NCI-H2227 treated with DMSO at 0.1 percent for 48 hours (cell line): ENCODE measurements at places on chromosomes 16 and 17.

DNA sequence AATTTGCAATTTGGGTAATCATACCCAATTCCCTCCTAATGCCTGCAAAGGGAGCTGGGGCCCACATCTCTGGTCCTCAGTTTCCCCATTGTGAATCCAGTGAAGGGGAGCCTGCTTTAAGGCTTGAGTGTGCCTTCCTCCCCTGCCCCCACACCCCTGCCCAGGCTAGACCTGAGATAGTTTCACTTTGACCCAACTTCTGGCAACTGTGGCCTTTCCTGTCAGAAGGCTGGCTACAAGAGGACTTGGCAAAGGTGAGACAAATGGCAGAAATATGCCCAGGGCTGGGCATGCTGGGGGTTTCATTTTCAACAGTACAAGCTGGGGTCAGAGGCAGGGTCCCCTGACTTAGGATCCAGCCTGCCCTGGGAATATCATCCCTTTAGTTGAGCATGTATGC, 10.0 kb downstream of the SOCS1 start:
- DNase-seq, result no peak

DNA sequence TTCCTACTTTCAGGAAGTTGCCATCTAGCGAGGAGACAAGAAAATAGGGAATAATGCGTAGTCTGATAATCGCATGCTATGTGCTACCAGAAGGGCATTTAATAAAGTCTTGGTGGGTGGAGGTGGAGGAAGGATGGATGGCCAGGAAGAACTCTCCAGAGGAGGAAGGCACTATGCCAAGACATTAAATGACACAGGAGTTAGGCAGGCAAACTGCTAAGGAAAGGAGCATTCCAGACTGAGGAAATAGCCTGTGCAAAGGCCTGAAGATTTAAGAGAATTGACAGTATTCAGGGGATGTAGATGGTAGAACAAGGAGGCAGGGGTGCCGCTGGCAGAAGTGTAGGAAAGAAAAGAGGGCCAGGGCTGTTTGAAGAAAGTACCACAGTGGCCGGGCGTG, 19.3 kb upstream of the ARHGAP44 start:
- no peak for DNase-seq

DNA sequence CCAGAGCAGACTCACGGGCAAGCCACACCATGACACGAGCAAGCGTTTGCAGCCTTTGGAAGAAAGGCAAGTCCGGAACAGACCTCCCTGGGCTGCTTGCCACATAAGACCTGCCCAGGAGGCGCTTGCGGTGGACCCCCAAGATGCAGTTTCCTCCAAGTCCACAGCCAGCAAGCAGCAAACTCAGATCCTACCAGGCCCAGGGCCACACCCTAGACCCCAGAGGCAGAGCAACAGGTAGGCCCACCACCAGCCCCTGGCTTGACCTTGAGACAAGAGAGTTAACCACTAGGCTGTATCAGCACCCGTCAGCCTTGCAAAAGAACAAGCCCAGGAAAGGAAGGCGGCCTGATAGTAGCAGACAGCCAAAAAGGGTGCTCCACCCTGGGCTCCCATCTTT, 2.3 kb downstream of the FAAP100 start:
- no peak for DNase-seq

DNA sequence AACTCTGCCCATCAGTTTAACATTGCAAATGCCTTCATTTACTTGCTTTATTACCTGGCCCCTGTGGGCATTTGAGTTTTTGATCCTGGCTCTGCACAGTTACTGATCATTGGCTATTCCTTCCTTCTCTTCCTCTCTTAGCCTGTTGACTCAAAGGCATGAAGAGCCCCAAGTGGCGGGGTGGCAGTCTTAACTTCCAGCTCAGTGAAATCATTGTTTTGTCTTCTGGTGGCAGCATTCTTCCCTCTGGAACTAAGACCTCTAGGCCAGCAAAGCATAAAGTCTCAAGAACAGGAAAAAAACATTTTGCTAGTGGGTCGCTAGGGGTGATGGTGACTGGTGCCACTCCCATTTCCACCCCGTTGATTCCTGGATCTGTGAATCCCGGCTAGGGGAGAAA, 52.3 kb upstream of the MRTFB start:
- no peak for DNase-seq

DNA sequence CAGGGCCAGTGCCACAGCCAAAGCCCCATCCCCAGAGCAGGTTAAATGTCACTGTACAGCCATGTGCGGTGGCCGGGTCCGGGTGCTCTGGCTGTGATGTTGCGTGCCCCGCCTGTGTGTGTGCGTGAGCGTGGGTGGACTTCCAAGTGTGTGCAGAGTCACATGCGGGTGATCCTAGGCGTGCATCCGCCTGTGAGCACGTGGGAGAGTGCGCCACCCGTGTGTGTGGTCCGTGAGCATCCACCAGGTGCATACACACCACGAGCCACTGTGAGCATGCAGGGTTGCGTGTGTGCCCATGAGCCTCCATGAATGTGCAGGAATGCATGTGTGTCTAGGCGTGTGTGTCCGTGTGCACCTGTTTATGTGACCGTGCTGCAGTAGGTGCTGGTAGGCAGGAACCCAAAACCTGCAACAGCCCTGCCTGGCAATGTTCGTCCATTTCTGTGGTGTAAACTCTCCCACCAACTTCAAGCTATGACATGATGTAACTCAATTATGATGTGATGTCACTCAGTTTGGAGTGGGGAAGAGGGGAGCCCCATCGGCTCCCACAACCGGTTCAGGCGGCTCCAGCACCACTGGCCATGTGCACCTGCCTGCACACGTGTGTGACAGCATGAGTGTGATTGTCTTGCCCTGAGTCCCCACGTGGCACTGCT, 37.6 kb upstream of the ACSF3 start:
- DNase-seq, result no peak

GRCh38 chr17:57402681-57403180, 146.4 kb downstream of the MSI2 start:
- no peak for DNase-seq

- DNase-seq, result no peak
Observed at GRCh38 chr17:21353326-21354010, 22.7 kb upstream of the KCNJ12 start.

- DNase-seq, result no peak
Observed at GRCh38 chr17:46025510-46026165, 26.6 kb downstream of the STH start.

DNA sequence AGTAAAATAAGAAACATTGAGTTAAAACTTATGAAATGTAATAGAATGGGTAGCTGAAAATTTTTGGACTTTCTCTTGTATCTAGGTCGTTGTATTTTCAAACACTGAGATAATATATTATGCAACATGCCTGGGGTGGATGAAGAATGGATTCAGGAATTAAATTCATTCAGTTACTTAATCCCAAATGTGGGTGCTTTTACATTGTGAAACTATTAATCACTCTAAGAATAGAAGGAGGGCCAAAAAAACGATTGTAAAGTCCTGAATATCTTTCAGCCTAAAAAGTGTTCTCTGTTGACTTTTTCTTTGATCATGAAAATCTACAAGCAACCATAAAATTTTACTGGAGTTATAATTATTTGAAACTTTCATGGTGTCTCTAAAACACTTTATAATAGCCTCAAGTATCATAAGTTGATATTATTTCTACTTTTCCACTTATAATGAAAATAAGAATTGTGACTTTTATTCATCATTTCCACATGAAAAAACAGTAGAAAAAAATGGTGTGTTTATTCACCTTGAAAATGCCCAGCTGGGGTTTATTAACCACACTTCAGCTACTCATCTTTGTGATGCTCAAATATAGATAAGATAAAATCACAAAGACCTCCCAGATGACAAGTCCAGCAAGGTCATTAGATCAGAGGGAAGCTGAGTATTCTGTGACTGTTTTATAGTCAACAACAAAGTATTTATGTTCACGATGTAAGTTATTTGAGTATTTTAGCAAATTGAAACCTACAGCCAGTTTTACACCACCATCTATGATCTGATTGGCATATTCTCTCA, 619.9 kb upstream of the SOX9 start:
- no peak for DNase-seq

DNA sequence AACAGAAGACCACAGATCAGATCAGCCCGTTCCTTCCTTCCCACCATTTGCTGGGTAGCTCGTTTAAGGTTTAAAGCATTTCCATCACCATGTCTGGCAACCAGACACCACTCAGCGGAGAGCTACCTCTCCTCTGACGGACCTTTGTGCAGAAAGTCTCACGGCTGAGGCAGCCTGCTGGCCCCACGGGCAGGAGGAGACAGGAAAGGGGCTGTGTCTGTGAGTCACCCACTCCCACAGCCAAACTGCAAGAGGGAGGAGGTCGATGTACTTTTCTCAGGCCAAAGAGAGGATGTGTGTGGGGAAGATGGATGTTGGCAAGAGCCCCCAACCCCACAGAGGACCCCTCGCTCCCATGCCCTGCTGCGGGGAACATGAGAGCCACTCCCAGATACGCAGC, 92.1 kb downstream of the ZNF423 start:
- no peak for DNase-seq

DNA sequence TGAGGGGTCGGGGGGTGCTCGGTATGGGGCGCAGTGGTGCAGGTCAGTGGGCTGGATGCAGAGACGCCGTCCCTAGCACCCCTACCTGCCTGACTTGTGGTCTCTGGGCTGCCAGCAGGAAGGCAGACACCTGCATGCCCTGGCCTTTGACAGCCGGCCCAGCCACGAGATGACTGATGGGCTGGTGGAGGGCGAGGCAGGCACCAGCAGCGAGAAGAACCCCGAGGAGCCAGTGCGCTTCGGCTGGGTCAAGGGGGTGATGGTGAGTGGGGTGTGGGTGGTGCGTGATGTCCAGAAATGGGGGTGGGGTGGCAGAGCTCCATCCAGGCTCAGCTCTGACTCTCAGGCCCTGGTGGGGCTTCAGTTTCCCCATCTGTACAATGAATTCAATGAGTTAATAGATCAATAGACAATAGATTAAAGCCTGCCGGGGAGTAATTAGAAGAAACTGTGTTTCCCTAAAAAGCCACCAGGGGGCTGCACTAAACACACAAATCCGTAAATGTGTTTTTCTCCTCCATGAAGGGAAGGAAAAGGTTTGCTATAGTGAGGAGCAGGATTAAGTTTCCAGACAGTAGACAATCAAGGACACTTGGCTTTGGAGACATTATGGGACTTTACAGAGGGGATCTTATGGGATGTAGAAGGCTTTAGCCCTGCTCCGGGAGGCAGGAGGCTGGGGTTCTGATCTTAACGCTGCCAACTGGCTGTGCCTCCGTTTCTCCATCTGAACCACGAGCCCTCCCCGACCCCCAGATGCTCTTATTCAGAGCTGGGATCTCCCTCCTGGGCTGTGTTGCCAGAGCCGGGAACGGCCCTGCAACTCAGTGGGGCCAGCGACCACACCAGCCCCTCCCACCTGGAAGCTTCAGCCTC, 2.2 kb downstream of the SLC12A3 start:
- peak; percentile 32 for DNase-seq

DNA sequence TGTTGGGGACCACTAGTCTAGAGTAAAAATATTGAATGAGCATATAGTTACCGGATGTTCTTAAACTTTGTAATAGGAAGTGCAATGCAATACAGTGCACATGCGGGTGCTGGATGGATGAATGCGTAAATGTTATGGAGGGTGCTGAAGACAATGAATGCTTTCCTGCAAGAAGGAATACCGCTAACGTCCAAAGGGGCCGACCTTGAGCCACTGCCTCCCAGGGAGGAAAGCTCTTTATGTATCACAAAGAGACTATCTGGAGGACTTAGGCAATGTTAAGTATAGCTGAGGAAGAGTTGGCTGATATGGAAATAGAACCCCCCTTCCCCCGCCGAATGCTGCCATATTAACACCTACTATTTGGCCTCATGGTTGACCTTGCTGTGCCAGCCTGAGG, 27.5 kb upstream of the SHCBP1 start:
- DNase-seq, result no peak

- no peak for DNase-seq
Observed at GRCh38 chr17:69480245-69480644, 65.7 kb downstream of the MAP2K6 start.

DNA sequence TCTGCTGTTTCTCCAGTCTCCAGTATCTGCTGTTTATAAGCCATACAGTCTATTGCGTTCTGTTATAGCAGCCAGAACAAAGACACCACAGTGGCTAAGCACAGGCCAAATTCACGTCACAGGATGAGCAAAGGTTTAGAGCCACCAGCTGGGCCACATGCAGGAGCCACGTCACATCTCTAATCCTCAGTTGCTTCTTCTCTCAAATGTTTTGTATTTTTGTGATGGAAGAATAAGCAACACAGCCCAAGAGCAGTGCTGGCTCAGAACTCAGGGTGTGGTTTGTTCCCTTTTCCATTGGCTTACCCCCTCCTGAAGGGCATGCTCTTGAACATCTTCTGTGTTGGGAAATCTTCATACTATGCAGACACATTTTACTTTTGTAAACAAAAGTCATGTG, 309.4 kb upstream of the CDH5 start:
- no peak for DNase-seq

GRCh38 chr17:13003454-13003851, 14.4 kb downstream of the ELAC2 start:
- DNase-seq, result no peak

GRCh38 chr16:65034915-65035314, 86.9 kb downstream of the CDH11 start:
- no peak for DNase-seq

GRCh38 chr17:6536566-6537065, 19.7 kb downstream of the PITPNM3 start:
- no peak for DNase-seq

DNA sequence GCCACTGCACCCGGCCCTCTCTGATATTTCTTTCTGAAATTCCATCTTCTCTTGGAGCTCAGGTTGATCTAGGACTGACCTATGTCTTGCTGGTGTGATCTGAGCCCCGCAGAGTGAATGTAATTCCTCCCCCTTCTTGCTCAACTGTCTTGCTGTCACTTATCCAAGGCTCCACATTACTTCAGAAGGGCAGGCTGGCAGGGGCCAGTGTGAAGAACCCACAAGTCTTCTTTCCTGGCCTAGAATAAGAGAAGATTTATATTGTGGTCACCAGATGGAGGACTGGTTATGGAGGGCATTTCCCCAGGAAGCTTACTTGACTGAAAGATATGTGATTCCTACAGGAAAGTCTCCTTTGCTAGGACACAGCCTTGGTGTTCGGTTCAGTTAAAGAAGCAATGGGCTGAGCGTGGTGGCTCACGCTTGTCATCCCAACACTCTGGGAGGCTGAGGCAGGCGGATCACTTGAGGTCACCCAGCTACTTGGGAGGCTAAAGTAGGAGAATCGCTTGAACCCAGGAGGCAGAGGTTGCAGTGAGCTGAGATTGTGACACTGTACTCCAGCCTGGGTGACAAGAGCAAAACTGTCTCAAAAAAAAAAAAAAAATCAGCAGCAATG, 13.4 kb downstream of the ITGAL start:
- DNase-seq, result no peak

DNA sequence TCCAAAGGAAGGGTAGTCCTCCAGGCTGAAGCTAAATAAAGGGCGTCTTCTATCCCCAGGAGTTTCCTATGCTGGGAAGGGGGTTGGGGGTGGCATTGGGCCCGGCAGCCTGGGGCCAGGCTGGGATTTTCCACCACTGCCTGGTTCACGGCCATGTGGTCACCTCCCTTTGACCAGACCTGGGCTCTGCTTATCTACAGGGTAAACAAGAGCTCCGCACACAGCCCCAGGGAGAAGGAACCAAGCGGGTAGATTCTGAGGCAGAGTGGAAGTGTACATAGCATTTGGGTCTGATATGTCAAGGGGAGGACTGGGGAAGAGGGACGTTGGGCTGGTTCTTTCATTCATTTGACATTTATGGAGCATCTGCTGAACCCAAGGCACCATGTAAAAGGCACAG, 27.2 kb upstream of the TMEM220 start:
- DNase-seq, result no peak

- DNase-seq, result no peak
Observed at GRCh38 chr17:5705876-5706576, 121.7 kb upstream of the NLRP1 start.

GRCh38 chr17:32627239-32627996, 140.6 kb downstream of the CDK5R1 start:
- peak; percentile 92 for DNase-seq

- peak; percentile 33 for DNase-seq
Observed at GRCh38 chr17:46194393-46195216, 1.4 kb upstream of the KANSL1 start.
